ENCODE measurements at places on chromosomes 1 and 21.

GRCh38 chr1:223031733-223032601 is 111.1 kb downstream of the TLR5 start:
- no peak for DNase-seq

GRCh38 chr1:221397606-221398005 is 344.3 kb downstream of the DUSP10 start:
- no peak for DNase-seq

DNA sequence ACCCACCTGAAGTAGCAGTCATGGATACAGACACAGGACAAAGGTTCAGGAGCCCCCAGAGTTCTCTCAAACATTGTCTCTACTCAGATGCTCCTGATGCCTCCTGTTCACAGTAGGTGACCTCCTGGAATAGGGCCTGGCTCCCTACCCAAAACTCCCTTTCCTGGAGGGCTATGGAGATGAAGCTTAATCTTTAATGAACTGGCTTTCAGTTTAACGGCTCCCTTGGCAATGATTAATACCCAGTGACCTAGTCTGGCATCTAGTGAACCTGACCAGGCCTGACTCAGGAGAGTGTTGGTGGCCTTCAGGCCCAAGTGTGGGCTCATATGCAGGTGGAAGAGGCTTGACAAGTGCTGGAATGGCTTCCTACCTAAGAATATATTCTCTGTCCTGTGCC is 65.2 kb upstream of the TRABD2B start:
- DNase-seq = no peak

GRCh38 chr21:36613059-36613458 is 85.9 kb upstream of the SIM2 start:
- DNase-seq = no peak

DNA sequence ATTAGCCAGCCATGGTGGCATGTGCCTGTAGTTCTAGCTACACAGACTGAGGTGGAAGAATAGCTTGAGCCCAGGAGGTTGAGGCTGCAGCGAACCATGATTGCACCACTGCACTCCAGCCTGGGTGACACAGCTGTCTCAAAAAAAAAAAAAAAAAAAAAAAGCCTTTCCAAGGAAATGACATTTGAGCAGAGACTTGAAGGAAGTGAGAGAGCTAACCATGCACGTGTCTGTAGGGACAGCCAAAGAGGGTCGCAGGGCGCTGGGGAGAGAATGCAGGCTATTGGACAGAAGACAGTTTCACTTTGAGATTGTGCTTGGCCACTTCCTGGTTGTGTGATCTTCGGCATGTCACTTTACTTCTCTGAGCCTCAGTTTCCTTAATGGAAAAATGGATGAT is 6.8 kb downstream of the HCRTR1 start:
- no peak for DNase-seq

DNA sequence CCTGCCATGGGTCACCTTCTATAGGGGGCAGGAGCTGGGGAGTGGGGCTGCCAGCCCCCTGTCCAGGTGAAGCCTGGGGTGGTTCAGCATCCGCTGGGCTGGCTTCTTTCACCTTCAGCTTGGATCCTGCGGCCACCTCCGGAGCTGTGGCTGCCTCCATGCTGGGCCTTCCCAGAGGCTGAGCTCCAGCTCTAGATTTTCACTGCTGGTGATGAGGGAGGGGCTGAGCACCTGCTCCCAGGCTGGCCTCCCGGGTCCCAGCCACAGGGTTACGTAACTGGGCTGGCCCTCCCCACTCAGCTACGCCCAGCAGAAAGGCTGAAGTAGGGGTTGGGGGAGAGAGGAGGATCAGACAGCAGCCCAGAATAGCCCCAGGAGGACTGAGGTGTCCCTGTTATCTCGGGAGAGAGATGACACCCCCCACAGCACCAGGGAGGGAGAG is at the start of gene MYBPHL:
MYBPHL (minus strand) TSS at position 180 of the 442 bp plus-strand sequence; CDS start at position 160, 20 bp downstream.
- no peak for DNase-seq

DNA sequence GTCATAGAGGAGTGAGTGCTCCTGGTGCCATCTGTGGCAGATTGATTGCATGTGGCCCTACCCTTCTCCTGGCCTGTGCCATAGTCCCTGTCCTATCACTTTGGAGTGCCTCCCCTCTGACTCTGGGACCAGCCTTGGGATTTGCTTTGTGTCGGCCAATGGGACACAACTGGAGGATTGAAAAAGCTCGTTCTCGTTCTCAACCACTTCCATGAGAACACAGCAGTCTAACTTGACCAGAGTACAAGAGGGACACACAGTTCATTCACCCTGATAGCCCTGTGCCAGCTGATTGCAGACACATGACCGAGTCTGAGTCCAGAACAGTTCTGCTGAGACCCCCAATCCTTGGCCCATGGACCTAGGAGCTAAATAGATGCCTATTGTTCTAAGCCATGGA is 47.8 kb downstream of the C1orf198 start:
- DNase-seq = no peak

DNA sequence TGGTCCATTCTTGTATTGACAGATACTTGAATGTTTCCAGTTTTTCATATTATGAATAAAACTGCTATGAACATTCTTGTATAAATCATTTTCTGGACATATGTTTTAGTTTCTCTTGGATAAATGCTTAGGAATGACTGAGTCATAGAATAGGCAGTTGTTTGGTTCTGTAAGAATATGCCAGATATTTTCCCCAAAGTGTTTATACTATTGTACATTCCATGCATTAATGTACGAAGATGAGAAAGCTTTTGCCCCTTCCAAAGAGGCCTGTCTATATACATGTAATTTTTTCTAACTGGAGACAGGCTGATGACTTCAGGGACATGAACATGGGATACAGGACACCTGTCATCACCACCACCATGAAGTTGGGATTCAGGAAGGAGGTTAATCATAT is 11.3 kb downstream of the NBPF3 start:
- no peak for DNase-seq

DNA sequence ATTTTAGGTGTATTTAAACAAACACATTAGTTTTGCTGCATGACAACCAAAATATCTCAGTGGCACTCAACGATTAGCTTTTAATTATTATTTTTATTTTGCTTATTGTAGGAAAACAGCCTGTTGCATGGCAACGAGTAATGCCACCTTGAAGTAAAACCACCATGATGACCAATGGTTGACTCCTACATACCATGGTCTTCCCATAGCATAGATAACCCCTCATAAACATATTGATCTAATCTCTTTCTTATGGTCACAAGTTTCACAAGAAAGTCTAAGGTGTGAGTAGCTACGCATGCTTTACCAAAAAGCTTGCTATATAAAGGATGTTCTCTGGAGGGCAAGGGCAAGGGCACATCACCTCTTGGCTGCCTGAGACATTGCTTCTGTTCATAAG is 61.5 kb upstream of the PTBP2 start:
- no peak for DNase-seq

DNA sequence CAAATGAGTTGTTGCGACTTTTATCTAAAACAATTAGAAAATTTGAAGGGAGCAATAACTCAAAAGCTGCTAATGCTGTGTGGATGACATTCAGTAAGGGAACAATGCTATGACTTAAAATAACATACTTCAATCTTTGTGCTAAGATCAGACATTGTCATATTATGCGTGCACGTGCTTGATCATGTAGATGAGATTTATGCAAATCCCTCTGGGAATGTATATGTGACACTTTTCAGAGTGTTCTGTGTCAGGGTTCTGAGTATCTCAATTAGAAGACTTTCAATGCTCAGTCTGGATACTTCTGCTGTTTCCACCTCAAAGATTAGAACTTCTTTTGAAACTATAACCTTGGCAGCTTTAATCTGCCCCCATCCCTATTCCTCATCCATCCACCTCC is 18.6 kb upstream of the POU2F1 start:
- no peak for DNase-seq

- DNase-seq = no peak
These were observed 170.1 kb downstream of the DHRS3 start for GRCh38 chr1:12447849-12448312.

- no peak for DNase-seq
These were observed 5.1 kb downstream of the CD1D start for GRCh38 chr1:158185770-158186169.

DNA sequence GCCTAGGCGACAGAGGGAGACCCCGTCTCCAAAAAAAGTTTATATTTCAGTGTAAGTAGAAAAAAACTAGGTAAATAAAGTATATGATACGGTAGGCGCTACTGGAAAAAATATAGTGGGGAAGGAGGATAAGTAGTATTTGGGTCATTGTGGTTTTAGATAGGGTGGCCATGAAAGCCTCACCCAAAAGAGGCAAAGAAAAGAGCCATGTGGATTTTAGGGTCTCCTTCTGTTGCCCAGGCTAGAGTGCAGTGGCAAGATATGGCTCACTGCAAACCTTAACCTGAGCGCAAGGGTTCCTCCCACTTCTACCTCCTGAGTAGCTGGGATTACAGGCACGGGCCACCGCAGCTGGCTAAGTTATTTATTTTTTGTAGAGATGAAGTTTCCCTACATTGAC is 17.1 kb downstream of the LEPR start:
- no peak for DNase-seq
